HFF-Myc (cell line): ENCODE measurements at places on chromosomes 6 and 20.

- peak; percentile 31 for DNase-seq
Observed at GRCh38 chr6:38057994-38058393, 238.5 kb downstream of the ZFAND3 start.

DNA sequence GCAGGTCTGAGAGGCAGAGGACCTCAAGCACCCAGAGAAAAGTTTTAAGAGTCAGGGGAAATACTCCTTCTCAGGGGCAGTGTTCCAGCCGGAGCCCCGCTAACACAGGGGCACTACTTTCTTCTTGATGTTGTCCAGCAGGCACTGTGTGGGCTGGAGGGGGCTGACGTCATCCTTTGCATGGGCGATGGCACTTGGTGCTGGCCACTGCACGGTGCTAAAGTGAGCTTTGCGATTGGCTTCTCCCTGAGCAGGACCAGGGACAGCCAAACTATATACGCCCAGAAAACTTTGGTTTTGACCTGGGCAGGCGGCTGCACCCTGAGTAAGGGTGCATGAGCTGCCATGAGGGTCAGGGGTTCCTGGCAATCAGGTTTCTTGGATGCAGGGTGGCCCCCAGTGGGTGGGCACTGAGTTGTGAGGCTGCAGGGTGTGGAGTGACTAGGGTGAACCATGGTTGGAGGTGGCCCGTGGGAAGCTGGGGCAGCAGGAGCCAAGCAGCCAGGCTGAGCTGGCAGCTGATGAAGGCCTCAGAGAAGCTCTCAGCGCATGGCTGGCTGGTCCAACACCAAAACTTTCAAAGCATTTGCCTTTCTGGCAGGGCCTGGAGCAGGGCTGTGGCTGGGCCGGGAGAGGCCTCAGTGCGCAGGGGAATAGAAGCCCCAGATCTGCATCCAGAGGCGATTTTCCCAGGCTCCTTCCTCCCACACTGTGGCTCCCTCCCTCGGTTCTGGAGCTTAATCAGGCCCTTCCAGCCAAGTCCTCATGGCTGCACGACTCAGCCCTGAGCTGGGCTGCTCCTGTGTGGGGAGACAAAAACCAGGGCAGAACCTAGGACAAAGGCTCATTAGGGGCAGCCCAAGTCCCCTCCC, 18.3 kb downstream of the MRPS18A start:
- DNase-seq = no peak

DNA sequence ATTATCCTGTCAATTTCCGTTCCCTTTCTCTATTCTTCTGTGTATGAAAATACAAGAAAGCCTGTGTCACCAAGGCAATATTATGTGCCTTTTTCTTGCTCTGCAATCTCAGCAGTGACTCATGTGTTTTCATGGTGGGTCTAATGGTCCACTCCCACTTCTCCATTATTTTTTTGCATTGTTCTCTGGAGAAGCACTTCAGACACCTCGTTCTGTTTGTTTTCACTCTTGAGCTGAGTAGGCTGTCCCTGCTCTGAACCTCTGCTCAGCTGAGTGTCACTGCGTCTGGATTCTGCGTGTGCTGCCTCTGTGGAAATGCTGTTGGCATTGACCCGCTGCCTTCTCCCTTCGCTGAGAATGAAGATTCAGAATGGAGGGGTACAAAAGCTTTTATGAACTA, 230.6 kb downstream of the TMEM242 start:
- no peak for DNase-seq

DNA sequence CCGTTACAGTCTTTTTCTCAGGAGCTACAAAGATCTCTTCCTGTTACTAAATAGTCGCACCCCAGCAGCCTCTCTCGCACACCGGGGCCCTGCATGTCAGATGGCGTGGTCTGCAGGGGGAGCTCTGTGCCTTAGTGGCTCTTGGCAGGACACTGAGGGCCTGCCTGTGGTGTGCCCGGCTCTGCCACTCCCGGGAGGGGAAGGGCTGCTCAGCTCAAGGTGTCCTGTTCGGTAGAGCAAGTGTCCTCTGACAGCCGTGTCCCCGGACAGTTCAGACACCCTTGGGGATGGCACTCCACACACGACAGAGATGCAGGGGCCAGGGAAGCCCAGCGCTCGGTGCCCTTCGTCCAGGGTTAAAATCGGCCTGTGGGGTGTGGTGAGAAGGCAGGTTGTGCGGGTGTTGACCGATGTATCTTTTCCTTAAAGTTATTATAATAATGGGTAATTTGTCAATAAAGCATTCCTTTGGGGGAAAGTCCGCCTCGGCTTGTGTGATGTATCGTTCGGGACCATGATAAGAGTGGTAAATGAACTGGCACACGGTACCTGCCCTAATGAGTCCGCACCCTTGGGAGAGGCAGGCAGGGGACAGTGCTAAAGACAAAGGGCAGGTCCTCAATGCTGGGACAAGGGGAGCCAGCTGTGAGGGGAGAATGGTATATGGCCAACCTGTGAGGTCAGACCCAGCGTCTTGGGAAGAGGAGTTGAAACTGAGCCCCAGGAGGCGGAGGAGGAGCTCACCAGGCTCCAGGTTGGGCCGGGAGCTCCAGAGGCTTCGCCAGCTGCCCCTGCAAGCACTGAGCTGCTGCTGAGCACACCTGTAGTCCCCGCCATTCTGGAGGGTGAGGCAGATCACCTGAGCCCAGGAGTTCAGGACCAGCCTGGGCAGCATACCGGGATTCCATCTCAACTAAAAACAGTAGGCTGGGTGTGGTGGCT, 3.6 kb upstream of the DNAJC5 start:
- no peak for DNase-seq

DNA sequence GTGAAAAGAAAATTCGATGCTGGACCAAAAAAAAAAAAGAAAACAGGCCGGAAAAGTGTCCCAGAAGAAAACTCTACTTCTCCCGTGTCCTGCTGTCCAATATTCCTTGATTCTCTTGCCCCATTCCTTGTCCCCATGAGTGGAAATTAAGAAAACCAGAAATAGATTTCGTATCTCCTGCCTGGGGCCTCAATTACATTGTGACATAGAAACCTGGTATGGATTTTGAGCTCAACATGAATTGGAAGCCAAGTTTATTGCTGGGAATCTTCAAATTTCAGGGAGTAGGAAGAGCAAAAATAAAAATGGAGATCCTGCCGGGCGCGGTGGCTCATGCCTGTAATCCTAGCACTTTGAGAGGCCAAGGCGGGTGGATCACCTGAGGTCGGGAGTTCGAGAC, 11.9 kb downstream of the ISM1 start:
- no peak for DNase-seq

- no peak for DNase-seq
Observed at GRCh38 chr6:45803071-45803470, 212.6 kb downstream of the CLIC5 start.

GRCh38 chr20:32779500-32780211, 17.5 kb downstream of the DNMT3B start:
- no peak for DNase-seq

DNA sequence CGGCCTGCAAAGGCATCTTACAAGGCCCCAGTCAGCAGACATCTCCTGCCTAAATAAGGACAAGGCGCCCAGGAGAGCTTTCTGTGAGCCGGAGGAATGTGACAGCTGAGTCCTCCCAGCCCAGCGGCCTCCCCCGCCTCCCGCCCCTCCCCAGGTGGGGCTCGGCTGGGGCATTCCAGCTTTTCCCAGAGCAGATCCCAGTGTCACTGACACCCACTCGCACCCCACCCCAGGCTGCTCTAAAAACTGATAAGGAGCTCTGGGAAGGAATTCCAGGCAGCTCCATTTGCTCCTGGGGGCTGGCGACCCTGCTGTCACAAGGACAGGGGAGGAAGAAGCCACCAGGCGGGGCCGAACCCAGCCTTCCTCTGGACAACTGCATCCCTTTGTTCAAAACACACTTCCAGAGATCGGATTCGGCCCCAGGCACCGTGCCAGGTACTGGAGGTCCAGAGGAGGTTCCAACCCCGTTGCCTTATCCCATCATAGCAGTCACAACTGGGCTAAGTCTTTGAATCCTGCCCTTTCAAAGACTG, 49.7 kb downstream of the JPH2 start:
- no peak for DNase-seq

- no peak for DNase-seq
Observed at GRCh38 chr6:34237722-34238584, 1.3 kb downstream of the HMGA1 start.

- no peak for DNase-seq
Observed at GRCh38 chr20:17710379-17711266, 10.9 kb downstream of the BANF2 start.

GRCh38 chr6:2763876-2764540, 1.2 kb upstream of the WRNIP1 start:
- no peak for DNase-seq

GRCh38 chr6:66897576-66897975, 1190.5 kb upstream of the EYS start:
- peak; percentile 2 for DNase-seq

DNA sequence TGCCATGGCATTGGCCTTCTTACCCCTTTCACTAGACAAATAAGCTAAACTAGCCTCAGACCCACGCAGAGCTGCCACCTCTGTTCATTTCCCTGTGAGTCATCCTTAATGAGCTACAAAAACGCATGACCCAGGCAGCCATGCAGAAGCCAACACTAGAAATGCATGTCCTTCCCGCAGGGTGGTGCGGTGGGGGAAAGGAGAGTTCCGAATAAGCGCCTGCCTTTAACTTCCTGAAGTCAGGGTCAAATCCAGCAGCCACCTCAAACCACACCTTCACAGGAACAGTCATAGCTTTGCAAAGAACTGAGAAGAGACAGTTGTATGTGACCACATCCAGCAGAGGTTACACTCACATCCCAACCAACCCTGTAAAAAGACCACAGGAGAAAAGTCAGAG, 40.4 kb downstream of the IRF4 start:
- DNase-seq = no peak

- no peak for DNase-seq
Observed at GRCh38 chr20:41559658-41560057, 58.5 kb downstream of the CHD6 start.

GRCh38 chr6:132817554-132818403, 3.4 kb downstream of the RPS12 start:
- no peak for DNase-seq

DNA sequence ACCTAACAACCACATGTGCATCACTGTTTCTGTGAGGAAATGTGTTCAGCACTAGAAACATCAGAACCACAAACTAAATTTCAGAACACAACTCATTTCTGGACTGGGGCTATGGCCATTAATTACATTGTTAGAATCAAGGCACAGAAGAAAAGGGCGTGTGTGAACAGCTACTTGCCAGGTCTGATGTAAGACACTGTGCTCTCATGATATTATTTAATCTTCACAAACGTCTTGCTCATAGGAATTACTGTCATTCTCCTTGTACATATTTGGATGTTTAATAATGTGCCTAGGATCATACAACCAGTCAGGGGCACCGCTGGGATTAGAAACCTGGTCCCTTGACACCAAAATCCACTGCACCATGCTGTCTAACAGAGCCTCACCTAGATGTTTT, 14.8 kb downstream of the ADGRF1 start:
- DNase-seq = no peak

GRCh38 chr6:122817358-122817757, 28.3 kb downstream of the SMPDL3A start:
- DNase-seq = no peak

GRCh38 chr6:149723262-149723661, 5.4 kb upstream of the LATS1 start:
- DNase-seq = no peak

GRCh38 chr6:142500250-142500786, 198.5 kb downstream of the ADGRG6 start:
- no peak for DNase-seq

GRCh38 chr6:111784433-111784832, 88.8 kb downstream of the FYN start:
- no peak for DNase-seq

GRCh38 chr6:15507746-15508145, 155.1 kb downstream of the DTNBP1 start:
- DNase-seq = no peak

- no peak for DNase-seq
Observed at GRCh38 chr20:33803921-33804337, 7.2 kb upstream of the CHMP4B start.

DNA sequence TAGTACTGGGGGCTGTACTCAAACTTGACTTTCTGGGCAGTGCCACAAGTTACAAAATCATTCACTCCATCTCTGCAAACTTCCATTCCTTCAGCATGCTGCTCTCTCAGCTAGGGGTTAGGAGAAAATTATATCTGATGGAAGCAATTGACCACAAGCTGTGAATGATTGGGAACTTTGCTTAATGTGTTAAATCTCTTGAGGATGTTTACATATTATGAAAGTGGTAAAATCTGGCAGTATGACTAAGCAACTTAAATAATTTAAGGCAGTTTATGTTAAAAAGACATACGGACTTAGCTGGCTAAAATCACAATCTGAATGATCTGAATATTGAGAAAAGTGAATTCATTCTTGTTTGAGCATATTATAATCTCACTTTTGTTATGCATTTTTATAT, 415.0 kb downstream of the PHF3 start:
- DNase-seq = no peak

- DNase-seq = peak; percentile 57
Observed at GRCh38 chr20:4956200-4956810, 45.0 kb downstream of the SLC23A2 start.

- DNase-seq = no peak
Observed at GRCh38 chr6:35028781-35029769, 112.1 kb downstream of the TCP11 start.

- DNase-seq = no peak
Observed at GRCh38 chr6:84663866-84664265, 100.5 kb downstream of the TBX18 start.
